ENCODE measurements at places on chromosomes 13 and 19.
A peak's percentile ranks its signal among the peaks of the same experiment; 100 is the strongest.

- no peak for DNase-seq
These were observed 22.0 kb downstream of the GP6 start for GRCh38 chr19:55016017-55016416.

DNA sequence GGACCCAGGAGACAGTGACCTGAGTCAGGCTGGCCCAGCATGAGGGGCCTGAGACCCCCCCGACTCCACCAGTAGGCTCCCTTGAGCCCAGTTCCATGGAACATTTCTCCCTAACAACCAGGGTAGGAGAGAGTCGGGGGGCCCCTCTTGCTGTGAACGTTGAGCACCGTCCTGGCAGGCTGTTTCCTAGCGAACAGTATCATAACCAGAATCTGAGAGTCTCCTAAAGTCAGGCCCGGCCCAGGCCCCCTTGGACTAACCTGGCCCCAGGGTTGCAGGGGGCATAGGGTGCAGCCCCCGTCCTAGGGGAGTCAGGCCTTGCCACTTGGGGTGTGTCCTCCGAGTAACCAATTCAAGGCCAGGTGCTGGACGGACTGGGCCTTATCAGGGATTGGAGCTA lies 13.7 kb downstream of the TMEM150B start:
- DNase-seq, result no peak

- DNase-seq, result peak; percentile 64
These were observed 641 bp upstream of the SOX21 start for GRCh38 chr13:94712812-94713560.

GRCh38 chr13:30763786-30764413 lies 28.6 kb downstream of the ALOX5AP start:
- no peak for DNase-seq

- no peak for DNase-seq
These were observed 4.6 kb upstream of the UBL3 start for GRCh38 chr13:29855009-29855408.

GRCh38 chr13:35292329-35292728 lies 184.2 kb downstream of the MAB21L1 start:
- no peak for DNase-seq

DNA sequence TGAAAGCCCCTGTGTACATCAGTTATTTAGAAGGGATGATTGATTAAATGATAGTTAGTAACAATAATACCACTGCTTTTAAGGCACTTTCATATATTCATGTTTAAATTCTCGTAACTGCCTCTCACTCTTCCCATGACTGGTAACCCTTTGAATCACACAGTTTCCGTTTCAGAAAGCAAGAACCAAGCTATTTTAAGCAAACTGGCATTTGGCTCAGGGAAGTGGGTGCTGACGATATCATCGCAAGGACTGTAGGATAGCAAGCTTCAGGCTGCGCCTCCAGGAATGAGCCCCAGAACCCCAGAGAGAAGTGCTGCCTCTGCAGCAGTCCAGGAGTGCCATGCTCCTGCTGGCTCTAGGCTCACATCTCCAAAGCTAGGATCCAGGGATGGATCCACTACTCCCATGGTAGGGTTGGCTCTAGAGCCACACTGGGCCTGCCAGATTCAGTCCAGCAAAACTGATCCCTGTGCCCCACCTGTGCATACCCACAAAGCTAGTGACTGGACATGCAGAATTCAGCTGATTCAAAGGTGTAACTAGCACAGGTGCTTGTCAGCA lies 313.5 kb downstream of the SLC7A1 start:
- DNase-seq, result no peak

All from anterior cingulate cortex (tissue), 58 donors.